ENCODE measurements at places on chromosomes 7 and 10. TPM values are rescaled to one million over a fixed set of nuclear protein-coding genes. Genes with fewer than 3 reads are reported as not detected.
A peak's percentile ranks its signal among the peaks of the same experiment; 100 is the strongest.

GRCh38 chr10:77173615-77174461 is 463.8 kb downstream of the KCNMA1 start:
- peak; percentile 59 for DNase-seq

GRCh38 chr7:68321076-68321639 is 1277.1 kb upstream of the AUTS2 start:
- DNase-seq: peak; percentile 57

CPEB3 gene
- total RNA-seq: 10.4 TPM

DNA sequence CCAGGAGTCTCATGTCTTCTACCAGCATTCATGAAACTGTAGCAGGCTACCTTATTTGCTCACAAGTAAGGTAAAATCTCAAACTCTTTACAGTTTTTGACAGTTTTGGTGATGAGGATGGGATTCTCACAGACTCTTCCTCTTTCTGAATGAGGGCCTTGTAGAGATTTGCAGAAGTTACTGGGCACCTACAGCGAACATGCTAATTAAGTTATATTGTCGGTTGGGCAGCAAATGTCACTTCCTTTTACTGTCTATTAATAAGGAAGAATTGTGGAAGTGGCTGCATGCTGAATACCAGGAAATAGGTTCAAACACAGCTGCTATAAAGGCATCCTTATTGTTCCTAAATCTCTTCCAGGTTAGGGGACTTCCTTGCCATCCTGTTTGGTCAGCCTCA is 189.6 kb downstream of the DNAJC1 start:
- DNase-seq: no peak

PILRB gene
- 11.0 TPM for total RNA-seq

DNA sequence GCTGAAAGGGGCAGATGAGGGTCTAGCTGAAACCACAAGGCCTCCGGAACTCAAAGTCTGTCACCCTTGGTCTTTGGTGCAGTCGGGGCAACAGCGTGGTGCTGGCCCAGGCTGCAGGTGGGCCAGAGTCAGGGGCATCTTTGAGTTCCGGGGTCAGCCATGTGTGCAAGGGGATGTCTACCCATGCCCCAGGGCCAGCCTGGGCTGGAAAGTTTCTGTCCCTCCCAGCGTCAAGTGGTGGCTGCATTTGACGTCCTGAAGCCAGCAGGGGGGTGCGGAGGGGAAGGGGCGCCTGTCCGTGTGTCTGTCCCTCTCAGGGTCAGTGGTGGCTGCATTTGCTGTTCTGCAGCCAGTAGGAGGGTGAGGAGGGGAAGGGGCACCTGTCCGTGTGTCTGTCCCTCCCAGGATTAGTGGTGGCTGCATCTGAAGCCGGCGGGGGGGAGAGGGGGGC is 638 bp downstream of the BRAT1 start:
- DNase-seq: no peak

Data from heart left ventricle (tissue), 16 donors.